ENCODE measurements at places on chromosomes 1 and 21. TPM values are rescaled to one million over a fixed set of nuclear protein-coding genes. Genes with fewer than 3 reads are reported as not detected.

DNA sequence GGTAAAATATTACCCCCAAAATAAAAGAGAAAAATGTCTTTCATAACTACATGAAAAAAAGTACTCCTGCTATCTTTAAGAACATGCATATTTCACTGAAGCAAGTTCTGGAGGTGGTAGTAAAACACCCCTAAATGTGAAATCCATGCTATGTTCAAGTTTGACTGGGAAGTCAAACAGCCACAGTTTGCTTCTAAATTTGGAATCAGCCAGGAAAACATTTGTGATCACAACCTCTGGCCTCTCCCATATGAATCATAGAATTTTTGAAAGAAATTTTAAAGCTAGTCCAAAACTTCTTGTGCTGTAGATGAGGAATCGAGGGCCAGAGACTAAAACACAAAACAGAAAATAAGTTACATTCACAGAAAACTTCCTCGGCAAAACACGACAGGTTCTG is 6.6 kb downstream of the SORT1 start:
- peak; percentile 57 for DNase-seq

GRCh38 chr1:181073638-181074037 is 14.9 kb upstream of the IER5 start:
- peak; percentile 42 for DNase-seq

The CRP gene
- not detected for total RNA-seq

GRCh38 chr1:204633665-204634064 is 51.9 kb downstream of the LRRN2 start:
- peak; percentile 23 for DNase-seq

The KIF14 gene
- total RNA-seq = 0.36 TPM

DNA sequence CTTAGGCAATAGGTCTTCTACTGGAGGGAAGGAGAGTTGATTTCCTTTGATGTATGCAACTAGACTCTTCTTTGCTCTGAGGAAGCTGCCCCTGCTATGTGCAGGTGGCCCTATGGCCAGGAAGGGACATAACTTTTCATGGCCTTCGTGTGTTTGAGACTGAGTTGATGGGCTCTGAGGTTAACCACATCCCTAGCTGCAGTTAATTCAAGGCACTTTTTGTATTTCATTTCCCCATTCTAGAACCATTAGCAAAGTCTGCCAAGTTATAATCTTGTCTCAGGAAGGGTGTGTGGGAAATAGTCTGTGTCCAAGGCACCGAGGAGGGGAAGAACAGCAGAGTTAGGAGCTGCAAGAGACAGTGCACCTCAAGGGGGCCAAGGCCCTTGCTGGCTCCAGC is 2.5 kb downstream of the FCRL4 start:
- no peak for DNase-seq

GRCh38 chr1:35539073-35539823 is 18.0 kb downstream of the KIAA0319L start:
- no peak for DNase-seq

The ZNF670 gene
- total RNA-seq = 1.4 TPM

DNA sequence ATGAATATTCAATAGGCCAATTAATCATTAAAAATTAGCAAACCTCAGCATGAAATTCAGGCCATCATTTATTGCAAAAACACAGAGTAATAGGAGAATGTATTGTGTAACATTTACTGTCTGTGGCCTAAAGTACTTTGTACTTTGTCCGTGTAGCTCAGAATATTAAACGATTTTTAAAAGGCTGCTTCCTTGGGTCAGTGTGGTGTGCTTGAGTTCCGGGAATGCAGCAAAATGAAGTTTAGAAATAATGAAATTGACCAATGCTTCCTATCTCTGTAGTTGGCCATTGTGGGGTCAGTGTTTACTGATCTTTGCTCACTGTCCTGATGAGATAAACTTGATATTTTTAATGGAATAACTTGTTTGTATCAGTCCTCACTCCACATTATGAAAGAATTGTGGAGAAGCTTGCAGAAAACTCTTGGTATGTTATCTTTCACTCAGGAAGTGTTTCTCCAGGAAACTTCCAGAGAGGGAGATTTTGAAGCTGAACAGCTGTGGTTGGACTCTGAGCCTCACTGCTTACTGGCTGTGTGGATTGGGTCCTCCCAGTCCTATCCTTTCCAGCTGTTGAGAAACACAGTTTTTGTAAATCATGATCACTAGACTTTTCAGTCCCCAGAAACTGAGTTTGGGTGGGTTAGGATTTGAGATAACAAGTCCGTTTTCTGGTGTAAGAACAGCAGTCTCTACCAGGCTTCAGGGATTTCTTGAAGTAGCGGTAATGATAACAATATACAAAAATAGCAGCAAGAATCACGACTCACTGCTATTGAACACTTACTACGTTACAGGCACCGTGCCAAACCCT is 19.2 kb upstream of the MTARC1 start:
- peak; percentile 18 for DNase-seq

- no peak for DNase-seq
These were observed 311.0 kb upstream of the CXADR start for GRCh38 chr21:17201741-17202260.

The HMGCL gene
- total RNA-seq = 38.1 TPM

The DCST1 gene
- not detected for total RNA-seq

DNA sequence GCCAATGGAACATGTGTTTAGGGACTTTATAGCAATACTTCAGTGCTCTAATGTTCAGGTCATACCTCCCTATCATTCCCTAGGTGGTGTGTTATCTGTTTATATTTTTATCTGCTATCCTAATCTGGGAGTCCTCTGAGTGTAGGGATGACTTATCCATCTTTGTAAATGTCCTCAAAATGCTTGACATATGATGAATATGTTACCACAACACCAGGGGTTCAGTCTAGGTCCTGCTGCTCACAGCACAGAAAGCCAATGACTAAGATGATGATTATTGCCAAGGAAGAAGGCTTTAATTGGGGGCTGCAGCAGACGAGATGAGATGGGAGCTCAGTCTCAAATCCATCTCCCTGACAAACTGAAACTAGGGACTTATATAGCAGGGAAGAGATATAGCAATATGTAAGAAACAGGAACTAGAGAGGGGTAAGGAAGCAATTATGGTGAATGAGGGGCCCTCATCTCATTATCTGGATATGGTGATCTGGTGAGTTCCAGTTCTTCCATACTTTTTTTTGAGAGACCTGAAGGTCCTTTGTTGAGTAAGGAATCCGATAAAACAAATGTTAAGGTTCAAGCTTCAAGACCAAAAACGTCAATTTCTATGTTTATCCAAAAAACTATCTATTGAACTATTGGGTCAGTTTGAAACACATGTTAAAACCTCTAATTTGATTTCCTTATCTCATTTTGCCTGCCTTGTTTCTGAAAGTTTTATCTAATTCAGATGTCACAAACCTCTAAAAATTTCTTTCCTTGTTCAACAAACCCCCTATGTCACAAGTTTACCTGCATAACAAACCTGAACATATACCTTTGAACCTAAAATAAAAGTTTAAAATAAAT is 256.7 kb upstream of the CACYBP start:
- DNase-seq = no peak

DNA sequence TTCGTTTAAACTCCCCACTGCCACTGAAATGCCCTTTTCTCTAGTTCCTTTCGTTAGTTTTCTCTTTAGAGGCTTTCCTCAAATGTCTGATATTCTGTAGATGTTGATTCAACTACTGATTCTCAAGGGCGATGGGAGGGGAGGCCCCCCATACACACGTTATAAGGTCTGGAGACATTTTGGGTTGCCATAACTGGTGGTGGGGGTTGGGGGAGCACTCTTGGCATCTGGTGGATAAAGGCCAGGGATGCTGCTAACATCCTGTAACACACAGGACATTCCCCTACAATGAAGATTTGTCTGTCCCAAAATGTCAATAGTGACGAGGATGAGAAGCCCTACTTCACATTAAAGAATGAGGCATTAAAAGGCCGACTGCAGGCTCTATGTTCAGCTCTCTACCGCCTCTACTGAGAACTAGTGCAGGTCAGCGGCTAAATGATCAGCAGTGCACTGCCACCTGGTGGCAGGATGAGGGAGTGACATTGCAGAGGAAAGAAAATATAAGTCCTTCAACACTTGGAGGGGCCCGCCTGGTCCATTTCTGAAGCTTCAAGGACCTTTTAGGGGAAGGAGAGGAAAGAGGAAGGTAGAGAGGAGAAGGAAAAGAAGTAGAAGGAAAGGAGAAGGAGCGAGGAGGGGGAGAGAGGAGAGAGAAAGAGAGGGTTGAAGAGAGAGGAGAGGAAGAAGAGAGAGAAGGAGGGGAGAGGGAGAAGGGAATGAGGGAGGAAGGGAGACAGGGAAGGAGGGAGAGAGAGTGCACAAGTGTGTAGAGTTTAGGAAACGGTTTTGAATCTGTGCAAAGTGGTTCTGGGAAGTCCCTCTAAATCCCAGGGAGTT is 29.4 kb downstream of the ALG14 start:
- DNase-seq = peak; percentile 86

GRCh38 chr1:196152975-196153374 is 455.3 kb downstream of the KCNT2 start:
- no peak for DNase-seq

The IQGAP3 gene
- 0.52 TPM for total RNA-seq

The LRRIQ3 gene
- total RNA-seq = 1.6 TPM

DNA sequence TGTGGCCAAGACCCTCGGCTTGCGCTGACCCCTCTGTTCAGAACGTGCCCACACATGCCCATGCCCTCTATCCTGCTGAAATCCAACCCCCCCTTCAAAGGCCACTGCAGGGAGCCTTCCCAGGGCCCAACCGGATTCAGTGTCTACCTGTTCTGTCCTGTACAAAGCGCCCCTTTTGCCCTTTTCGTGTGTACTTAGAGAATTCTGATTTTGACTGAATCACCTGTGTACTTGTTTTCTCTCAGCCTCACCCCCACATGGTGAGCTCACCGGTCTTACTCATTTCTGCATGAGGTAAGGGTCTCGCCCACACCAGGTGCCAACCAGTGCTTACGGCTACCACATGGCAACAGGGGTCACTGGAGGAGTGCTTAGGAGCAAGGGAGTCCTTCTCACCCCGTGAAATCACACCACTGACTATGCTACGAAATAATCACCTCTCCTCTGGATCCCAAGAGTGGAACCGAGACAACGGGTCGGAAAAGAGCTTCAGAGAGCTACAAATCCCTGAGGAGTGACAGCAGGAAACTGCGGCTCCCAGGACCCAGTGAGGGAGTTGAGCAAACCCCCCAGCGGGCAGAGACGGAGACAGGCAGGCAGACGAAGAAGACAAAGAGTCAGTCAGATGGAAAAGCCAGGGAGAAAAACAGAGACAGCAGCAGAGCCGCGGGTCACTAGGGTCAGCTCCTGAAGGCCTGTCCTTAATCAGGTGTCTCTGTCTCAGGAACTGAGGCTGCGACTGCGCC is 2.1 kb upstream of the S100A2 start:
- peak; percentile 66 for DNase-seq

GRCh38 chr1:37430103-37430985 is 44.0 kb upstream of the ZC3H12A start:
- no peak for DNase-seq

The KRTAP12-2 gene
- not detected for total RNA-seq

The SLFNL1 gene
- 0.05 TPM for total RNA-seq

DNA sequence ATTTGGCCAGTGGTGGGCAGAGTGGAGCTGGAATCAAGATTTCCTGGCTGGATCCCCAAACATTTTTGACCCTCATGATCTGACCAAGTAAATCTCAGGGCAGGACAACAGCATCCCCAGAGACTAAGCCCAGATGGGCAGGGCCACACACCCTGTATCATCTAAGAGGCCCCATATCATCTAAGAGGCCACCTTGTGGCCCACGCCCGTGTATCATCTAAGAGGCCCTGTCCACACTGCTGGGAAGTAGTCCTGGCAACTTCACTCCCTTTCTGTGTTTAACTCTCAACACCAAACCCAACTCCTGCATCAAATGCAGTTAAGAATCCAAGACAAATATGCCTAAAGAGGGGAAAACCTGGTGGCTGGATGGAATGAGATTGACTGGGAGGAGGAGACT is 81.6 kb upstream of the SSX2IP start:
- DNase-seq = no peak

The CYP4A22 gene
- total RNA-seq = not detected
